T-helper 1 cell (primary cell): ENCODE measurements at places on chromosomes 3 and 15.

- peak; percentile 76 for DNase-seq
Observed at GRCh38 chr3:5122030-5122740, at the start of gene ARL8B. Gene ARL8B, plus strand, starts transcription at chr3:5122292. Its CDS starts 174 bp downstream, at chr3:5122466.

DNA sequence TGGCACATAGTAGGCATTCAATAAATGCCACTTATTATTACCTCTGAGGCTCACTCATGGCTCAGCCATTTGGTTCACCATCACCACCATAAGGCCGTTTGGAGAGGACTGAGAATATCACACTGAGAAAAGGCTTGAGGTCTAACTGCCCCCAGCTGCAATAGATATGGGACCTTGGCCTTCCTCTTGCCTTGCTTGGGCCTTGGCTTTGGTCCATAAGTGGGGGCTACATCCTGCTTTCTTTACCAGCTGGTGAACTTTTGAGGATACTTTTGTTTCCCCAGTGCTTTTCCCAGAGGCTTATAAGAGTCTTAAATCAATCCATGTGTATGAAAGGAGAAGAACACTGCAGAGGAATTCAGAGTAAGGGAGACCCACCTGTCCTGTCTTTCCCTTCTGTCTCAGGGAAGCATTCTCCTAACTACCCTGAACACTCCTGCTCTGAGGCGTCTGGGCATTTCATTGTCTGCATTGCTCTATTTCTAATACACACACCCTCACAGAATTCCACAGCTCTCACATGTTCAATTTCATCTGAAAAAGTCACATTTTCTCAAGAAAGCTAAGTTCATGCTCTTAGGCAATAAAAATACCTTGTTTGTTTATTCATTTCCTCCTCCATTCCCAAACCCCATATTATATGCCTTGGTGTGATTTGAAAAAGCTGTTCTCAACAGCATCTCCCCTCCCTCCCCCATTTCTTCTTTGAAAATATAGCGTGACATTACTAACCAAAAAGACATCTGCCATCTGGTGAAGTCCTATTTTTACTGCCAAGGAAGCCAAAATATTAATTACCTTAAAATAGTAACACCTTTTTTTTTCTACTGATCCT is 22.5 kb upstream of the KCNMB2 start:
- no peak for DNase-seq

- DNase-seq = no peak
Observed at GRCh38 chr15:70160803-70161565, 63.3 kb upstream of the TLE3 start.

DNA sequence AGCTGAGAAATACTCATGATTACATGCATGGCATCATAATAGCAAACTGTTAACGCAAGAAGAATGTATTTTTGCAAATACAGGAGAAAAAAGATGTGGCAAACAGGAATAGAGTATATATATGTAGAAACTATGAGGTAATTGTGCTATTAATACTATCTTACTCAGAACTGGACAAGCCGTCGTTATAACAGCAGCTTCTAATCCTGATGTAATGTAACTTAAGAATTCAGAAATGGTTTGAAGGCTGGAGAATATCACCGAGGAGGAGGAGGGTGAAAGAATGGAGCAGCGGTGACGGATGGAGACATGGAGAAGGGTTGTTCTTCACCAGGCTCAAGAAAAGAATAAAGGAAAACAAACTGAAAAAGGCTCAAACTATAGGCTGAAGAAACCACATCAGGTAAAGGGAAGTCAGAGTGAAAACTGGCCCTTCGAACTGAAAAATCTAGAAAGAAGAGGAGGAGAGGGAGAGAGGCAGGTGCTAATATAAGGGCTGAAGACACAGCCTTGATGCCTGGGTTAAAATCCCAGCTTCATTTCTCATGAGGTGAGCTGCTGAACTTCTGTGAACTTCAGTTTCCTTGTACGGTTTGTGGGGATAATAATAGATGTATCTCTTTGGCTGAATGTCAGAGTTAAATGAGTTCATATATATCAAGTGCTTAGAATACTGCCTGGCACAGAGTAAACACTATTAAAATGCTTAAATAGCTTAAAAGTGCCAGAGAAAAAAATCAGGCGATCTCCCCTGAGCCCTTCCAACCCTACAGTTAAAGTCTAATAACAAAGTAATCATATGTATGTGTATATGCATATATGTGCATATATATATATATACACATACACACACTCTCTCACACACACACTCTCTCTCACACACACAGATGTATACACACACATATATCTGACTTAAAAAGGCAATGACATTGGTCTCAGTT is 43.9 kb downstream of the GOLIM4 start:
- no peak for DNase-seq

DNA sequence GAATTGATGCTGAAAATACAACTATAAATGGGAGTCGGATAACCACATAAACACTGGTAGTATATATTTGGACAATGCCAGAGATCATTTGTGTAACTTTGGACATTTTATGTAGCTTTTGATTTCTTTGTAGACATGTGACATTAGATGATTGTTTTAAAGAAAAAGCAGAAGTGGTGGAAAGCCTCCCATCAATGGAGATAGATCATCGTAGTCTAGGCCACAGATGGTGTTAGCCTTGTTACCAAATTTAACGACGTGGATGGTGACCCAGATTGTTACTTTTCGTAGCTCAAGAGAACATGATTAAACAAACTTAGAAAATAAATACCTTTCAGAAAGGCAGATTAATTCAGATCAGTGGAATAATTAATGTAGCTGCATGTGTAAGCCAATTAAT is 8.8 kb downstream of the CACNA1D start:
- no peak for DNase-seq

GRCh38 chr3:48966876-48967361 is 23.1 kb upstream of the P4HTM start:
- DNase-seq = no peak

DNA sequence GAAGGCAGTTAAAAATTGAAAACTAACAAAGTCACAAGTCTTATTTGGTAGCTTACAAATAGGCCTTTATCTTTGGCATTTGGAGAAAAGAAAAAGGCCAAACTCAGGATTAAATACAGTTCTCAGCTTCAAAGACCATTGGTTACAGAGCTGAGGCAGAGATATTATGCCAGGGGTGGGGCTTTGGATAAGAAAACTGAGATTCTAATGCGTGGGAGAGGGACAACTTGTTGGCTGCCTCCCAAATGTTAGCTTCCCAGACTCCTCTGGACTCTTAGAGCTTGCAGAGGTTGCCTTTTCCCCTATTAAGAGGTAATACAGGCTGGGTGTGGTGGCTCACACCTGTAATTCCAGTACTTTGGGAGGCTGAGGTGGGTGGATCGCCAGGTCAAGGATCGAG is 231.8 kb downstream of the SQOR start:
- DNase-seq = no peak

GRCh38 chr3:105857601-105858000 is 11.2 kb downstream of the CBLB start:
- no peak for DNase-seq

GRCh38 chr3:37907906-37908305 is 46.2 kb downstream of the CTDSPL start:
- peak; percentile 69 for DNase-seq

- no peak for DNase-seq
Observed at GRCh38 chr15:38217788-38218609, 34.6 kb upstream of the SPRED1 start.

GRCh38 chr3:184630861-184631471 is 69.4 kb downstream of the EPHB3 start:
- DNase-seq = no peak

- no peak for DNase-seq
Observed at GRCh38 chr3:15409239-15409638, 18.1 kb downstream of the METTL6 start.

GRCh38 chr3:18510947-18511346 is 85.8 kb upstream of the SATB1 start:
- DNase-seq = no peak

GRCh38 chr3:101884776-101885175 is 35.5 kb downstream of the NFKBIZ start:
- no peak for DNase-seq

GRCh38 chr3:28232659-28233058 is 8.8 kb upstream of the CMC1 start:
- DNase-seq = no peak

DNA sequence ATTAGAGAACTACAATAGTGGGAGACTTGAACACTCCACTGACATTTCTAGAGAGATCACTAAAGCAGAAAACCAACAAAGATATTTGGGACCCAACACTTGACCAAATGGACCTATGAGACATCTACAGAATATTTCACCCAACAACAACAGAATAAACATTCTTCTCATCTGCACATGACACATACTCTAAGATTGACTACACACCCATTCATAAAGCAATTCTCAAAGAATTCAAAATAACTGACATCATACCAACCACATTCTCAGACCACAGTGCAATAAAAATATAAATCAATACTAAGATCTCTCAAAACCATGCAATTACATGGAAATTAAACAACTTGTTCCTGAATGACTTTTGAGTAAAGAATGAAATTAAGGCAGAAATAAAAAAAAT is 473.7 kb downstream of the LPP start:
- no peak for DNase-seq
